HEK293T (cell line): ENCODE measurements at places on chromosomes 16 and 17.

- no peak for DNase-seq
Observed at GRCh38 chr16:85888405-85889331, 10.3 kb upstream of the IRF8 start.

DNA sequence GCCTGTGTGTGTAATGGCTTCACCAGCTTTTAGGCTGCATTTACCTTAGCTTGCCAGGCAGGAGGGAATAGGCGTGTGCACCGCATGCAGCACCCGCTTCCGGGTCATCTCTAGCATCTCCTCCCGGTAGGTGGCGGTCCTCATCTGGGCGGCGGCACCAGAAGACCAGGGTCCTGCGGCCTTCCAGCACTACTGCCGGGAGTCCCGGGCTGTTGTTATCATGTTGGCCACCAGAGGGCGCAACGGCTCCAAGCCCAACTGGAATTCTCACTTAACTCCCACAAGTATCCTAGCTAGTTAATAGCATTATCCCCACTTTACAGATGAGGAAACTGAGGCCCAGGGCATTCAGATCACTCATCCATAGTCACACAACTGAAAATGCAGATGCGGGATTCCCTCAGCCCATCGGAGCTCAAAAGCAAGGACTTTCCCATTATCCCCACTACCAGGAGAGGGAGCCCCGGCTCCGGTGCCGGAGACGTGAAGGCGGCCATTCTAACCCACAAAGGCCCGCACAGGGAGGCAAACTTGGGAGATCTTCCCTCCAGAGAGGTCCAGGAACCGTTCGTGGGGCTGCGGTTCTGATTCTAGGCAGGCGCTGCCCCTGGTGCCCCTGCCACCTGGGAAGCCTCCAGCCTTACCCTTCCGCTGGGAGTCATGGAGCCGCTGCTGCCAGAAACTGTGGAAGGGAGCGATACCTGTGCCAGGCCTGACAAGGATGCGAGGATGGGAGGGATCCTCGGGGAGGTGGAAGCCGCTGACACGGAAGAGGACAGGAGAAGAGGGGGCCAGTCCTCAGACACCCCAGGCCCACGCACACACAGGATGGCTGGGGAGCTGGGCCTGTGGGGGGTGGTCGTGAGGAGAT is 23.9 kb downstream of the LGALS9 start:
- DNase-seq: peak; percentile 78

DNA sequence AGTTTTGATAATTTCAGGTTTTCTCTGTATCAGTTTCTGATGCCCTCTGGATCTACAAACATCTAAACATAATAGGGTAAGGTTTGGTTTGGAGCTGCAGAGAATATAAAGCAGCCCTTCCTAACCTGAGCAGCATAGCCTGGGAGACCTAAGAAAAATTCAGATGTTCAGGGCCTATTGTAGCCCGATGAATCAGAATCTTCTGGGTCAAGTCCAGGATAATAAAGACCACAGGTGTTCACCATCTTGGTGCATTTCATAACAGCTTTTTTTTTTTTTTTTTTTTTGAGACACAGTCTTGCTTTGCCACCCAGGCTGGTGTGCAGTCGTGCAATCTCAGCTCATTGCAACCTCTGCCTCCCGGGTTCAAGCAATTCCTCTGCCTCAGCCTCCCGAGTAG is 19.7 kb upstream of the ARHGAP17 start:
- DNase-seq: no peak

DNA sequence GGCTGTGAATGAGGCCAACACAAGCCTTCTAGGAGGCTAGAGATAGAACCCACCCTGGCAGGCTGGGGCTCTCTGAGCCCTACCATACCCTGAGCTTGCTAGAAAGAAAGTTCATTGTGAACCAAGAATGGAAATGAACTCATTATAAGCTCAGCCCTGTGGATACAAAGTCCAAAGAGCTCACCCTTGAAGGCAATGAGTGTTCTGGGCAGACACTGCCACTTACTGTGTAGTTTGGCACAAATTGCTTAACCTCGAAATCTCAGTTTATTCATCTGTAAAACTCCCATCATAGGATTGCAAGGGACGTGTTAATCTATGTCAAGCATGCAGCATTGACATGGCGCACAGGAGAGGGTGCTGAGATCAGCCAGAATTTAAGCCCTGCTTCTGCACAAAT is 5.5 kb downstream of the KDM8 start:
- DNase-seq: no peak

DNA sequence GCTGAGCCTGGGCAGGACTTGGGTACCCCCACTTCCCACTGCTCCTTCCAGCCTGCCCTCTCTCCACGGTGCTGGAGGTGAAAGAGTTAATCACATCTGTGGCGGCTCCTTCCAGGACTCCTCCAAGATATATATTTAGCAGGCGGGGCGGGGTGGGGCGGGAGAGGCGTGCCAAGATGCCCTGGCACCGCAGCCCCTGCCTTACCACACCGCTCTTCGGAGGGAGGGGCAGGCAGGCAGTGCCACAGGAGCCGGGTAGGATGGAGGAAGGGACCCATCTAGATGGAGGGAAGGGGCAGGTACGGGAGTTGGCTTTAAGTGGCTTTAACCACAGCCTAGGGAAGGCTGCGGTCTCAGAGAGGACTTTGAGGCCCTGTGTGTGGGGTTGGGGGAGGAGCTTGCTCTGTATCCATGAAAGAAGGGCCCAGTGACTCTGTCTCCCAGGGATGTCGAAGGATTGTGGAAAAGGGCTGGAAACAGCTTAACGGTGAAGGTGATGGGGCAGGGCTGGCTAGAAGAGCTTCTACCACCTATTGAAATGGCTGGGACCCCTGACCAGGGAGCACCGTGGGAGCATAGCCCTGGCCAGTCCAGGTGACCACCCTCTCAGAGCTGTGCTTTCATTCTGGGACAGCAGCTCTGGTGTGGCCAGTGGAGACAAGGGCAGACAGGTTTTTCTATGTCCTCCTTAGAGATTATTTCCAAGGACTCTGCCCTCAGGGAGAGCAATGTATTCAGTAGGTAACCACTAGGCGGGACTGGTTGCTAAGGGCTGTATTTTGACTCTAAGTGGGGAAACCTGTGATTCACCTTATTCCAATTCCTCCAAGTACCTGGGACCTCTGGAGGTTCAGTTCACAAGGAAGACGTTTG is 13.0 kb downstream of the GPR142 start:
- no peak for DNase-seq
